ENCODE measurements at places on chromosomes 16 and 17. TPM values are rescaled to one million over a fixed set of nuclear protein-coding genes. Genes with fewer than 3 reads are reported as not detected.

DNA sequence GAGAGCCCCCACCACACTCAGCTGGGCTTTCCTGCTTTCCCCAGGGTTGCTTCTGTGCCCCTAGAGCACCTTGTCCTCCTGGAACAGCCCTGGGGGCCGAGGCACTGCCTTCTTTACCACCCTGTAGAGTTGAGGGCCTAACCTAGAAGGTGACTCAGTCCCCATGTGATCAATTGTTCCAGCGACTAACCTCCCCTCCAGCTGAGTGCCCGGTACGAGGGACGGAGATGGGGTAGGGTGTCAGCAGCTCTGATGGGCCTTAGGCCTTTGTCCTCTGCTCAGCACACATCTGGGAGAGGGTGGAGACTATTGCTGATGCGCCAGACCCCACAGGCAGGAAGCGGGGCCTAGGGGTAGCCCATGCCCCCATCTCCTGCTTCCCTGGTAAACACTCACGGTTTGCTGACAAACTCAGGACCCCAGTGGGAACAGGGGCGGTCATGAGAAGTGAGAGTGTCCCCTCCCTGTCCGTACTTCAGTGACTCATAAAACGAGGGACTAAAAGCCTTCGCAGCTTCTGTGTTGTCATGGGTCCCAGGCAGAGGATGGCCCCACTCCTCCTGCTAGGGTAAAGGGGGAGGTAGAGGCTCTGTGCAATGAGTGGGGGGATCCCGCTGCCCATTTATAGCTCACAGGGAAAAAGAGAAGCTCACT, 33.1 kb downstream of the NECAB2 start:
- no peak for DNase-seq

KCNG4 gene
- not detected for total RNA-seq

ENPP7 gene
- 0.29 TPM for total RNA-seq

DNA sequence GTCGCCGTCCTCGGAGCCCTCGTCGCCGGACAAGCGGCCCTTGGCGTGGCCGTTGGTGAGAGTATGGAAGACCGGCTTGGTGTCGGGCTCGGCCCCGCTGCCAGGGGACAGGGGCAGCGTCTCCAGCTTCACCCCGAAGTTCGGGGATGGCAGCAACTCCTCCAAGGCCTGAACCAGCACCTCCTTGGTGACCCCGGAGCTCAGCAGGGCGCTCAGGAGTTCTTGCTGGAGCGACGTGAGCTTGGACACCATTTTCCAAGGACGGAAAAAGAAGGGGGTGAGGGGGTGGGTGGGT, 279 bp downstream of the HNF1B start:
- DNase-seq: no peak

PITPNM3 gene
- total RNA-seq: 0.74 TPM

GRCh38 chr16:22307838-22308237, 10.6 kb downstream of the POLR3E start:
- no peak for DNase-seq
